Left ventricle myocardium inferior (tissue), 1 donor: ENCODE measurements at places on chromosomes 3 and 15. TPM values are rescaled to one million over a fixed set of nuclear protein-coding genes. Genes with fewer than 3 reads are reported as not detected.

GRCh38 chr3:44280631-44281030 is 38.9 kb downstream of the TOPAZ1 start:
- DNase-seq, result no peak

GRCh38 chr3:169907476-169907875 is 3.9 kb upstream of the SAMD7 start:
- DNase-seq, result no peak

DNA sequence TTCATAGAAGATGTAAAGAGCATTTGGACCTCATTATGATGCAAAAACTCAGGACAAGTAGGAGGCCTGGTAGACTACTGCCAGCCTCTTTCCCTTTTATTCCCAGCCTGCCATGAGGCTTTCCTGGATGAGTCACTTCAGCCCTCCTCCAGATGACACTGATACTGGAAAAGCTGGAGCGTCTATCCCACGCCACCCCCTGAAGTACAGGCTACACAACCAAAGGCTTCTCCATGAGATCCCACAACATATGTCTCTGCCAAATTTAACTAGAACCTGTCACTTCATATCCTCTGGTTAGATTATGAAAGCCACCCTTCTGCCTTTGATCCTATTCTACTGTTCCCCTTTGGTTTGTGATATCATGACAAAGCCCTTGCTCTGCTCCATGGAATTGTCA is 56.1 kb upstream of the CPNE4 start:
- DNase-seq, result no peak

DNA sequence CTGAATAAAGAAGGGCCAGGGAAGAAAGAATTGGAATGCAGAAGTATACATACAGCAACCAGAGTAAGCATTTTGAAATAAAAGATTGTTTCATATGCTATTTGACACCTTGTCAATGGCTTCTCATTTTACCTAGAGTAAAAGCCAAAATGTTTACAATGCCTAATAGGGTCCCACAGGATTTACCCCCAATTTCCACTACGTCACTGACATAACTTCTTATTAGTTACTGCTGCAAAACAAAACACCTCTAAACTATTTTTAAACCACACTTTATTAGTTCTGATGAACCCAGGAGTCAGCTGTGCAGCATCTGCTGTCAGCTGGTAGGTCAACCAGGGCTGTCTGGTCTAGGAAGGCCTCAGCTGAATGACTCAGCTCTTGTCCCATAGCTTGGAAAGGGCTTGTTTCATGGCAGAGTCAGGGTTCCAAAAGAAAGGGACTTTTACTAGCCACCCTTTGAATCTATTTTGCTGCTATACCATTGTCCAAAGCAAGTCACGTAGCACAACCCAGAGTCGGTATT is 945.1 kb downstream of the EPHA3 start:
- no peak for DNase-seq

The RASL12 gene
- total RNA-seq, result 12.9 TPM

The ST8SIA2 gene
- 3.6 TPM for total RNA-seq

The LNP1 gene
- total RNA-seq, result 4.2 TPM

The MFAP1 gene
- 20.4 TPM for total RNA-seq

The HES1 gene
- total RNA-seq, result 13.4 TPM

The KCNMB2 gene
- 2.1 TPM for total RNA-seq

The TERC gene
- 3.8 TPM for total RNA-seq

The CASR gene
- total RNA-seq, result not detected
